CD4-positive, alpha-beta T cell treated with Interleukin-1 beta for 1 hour (primary cell): ENCODE measurements at places on chromosomes 12 and 14.
A peak's percentile ranks its signal among the peaks of the same experiment; 100 is the strongest.

DNA sequence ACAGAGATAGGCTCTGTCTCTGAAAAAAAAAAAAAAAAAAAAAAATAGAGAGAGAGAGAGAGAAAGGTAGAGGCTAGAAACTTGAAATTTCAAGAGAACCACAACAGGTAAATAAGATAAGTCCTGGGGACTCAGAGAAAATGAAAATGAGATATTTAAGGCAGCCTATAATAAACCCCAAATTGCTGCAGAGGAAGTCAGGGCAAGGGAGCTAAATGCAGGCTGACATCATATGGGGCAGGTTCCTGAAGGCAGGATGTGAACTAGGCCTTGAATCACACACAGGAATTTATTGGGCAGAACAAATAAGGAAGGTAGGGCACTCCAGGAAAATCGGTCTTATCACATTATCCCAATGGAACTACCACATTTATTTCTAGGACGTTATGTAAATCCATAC is 54.9 kb upstream of the NUDT4 start:
- no peak for DNase-seq

DNA sequence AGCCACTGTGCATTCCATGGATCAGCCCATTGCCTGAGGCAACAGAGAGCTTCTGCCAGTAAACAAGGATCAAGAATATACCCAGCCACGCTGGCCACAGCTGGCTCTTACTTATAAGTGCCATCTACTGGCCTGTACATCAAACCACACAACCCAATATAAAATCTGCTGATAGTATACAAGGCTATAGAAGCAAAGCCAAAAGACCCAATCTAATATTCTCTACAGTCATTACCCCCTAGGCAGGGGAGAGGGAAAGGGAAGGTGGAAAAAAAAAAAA is 4.4 kb upstream of the FAM186B start:
- DNase-seq = no peak

DNA sequence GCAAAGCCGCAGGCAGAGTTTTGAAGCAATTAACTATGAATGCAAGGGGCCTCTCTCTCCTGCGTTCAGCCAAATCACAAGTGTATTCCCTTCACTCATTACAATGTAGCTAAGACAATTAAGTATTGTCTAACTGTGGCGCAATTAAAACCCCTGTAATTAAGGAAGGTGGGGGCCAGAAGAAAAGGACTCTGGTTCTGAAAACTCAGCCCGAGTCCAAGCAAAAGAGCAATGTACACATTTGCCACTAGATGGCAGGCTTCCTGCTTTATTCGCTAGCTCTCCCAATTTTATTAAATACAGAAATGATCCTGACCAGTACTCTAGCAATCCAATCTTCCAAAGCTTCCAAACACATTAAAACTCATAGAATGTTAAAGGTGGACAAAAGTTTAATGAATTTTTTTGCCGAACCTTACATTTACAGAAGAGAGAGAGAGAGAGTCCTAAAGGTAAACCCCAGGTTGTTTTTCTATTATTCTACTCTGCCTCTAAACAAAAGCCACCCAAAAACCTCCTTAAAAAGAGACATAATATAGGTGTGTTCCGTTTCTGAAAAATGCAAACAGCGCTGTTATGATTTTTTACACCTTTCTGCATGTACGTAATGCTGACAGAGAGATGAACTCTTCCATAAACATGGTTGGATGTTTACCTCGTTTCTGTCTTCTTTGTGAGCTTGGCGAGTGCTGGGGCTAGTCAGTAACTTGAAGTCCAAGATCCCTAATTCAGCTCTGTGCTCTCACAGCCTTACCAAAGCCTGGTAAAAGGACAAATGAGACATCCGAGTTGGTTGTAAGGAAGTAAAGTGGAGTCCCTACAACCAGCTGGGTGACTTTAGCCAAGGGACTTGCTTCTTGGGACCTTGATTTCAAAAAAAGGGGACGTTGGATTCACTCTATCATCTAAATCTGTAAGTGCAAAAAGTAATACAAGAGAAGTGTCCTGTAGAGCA is 50.9 kb upstream of the VASH1 start:
- DNase-seq = no peak

GRCh38 chr14:104908303-104908702 is 16.4 kb upstream of the PLD4 start:
- DNase-seq = no peak

- no peak for DNase-seq
Observed at GRCh38 chr14:103994535-103995184, 52.3 kb upstream of the RD3L start.

GRCh38 chr14:61188196-61188595 is 92.9 kb downstream of the TMEM30B start:
- DNase-seq = no peak

- DNase-seq = no peak
Observed at GRCh38 chr12:72547573-72547972, 275.4 kb downstream of the TRHDE start.

GRCh38 chr14:67554341-67554740 is 21.3 kb downstream of the PLEKHH1 start:
- no peak for DNase-seq

- no peak for DNase-seq
Observed at GRCh38 chr12:4943938-4944284, 34.2 kb downstream of the KCNA1 start.

DNA sequence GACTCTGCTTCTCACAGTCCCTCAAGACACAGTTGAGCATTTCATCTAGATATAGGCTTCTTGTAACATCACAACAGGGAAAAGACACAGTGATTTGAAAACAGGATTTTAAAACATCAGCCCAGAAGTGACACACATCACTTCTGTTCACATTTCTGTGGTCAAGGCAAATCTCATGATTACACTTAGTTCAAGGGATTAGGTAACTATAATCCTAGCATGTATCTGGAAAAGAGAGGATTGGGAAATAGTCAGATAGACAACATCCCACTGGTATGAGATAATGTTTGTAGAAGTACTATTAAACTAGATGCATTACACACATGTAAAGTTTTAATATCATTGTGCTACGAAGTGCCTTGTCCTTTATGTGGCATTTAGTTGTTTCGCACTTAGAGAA is 252.6 kb upstream of the PRKD1 start:
- no peak for DNase-seq

- DNase-seq = no peak
Observed at GRCh38 chr12:19261773-19262172, 132.2 kb downstream of the PLEKHA5 start.

GRCh38 chr14:34331728-34332623 is 130.1 kb downstream of the SPTSSA start:
- DNase-seq = peak; percentile 59

DNA sequence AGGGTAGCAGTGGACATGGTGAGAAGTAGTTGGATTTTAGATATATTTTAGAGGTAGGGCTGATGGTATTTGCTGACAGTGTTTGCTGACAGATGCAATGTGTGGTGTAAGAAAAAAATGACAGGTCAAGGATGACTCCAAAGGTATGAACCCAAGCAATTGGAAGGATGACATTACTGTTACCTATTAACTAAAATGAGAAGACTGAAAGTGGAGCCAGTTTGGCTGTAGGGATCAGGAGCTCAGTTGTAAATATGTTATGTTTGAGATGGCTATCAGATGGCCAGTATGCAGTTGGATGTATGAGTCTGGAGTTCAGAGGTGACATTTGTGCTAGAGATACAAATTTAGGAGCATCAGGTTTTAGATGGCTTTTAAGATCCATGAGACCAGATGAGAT is 17.4 kb upstream of the SERPINA6 start:
- DNase-seq = no peak

DNA sequence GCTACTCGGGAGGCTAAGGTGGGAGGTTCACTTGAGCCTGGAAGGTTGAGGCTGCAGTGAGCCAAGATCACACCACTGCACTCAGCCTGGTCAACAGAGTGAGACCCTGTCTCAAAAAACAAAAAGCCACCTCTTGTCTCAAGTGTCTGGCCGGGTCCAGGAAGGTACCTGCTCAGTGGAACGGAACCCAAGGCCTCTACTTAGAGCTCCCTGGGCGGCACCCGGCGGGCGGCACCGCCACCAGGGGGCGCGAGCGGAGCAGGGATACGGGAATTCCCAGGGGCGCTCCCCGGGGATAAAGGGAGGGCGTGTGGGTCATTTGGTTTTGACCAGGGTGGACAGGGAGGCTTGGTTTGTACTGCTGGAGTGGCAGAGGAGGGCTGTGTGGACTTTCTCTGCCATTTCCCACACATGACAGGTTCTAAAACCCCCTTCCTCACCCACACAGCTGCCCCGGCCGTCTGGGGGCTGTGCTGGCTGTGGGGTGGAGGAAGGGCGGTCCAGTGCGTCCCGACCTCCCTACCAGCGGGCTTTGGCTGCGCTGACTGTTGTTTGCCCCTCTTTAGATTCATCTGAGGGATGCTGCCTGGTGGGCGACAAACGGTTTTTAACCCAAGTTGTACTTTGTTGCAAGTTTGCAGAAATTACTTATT is 91.4 kb downstream of the SETD3 start:
- peak; percentile 28 for DNase-seq

DNA sequence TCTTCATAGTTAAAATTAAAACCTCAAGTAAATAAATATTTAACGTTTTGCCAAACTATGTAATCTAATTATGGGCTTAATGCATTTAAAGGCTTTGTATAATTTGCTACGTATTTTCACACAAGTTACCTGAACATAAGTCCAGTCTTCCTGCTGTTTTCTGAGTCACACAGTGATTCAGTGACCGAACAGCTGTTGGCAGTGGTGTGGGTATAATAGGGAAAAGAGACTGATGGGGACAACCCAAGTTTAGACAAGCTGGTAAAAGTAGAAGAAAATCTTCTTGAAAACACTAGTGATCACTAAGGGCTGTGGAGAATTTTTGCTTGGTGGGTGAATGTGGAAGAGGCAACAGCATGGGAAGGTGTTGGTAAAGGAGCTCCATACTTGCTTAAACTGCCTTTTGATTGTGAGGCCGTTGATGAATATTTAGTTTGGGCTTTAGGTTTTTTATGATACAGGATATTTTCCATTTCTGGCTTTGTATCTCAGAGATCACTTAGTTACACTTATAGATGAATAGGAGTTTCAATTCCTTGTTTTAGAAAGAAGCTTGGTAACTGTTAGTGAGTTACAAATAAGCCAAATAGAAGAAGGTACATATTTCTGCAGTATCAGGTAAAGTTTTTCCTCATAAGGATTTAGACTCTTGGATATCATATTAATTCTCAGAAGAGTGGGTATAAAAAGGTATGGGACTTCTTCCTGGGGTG is 23.9 kb downstream of the LRRK2 start:
- no peak for DNase-seq

- no peak for DNase-seq
Observed at GRCh38 chr12:583251-583869, 79.9 kb downstream of the NINJ2 start.

DNA sequence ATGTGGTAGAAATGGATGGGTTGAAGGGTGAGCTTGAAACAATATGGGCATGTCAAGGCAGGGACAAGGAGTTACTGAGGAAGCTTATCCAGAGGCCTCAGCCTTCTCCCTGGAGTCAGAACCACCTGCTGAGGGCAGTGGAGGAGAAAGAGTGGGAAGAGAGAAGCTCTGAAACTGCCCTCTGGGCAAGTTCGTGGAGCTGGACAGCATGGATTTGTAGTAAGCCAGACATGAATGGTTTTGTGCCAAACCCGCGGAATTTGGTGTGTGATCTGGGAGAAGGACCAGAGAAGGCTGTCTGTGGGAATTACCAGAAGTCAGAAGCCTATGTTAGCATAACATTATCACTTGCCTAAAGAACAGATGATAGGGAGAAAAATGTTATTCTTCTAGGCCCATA is 164.8 kb downstream of the SLC41A2 start:
- no peak for DNase-seq

DNA sequence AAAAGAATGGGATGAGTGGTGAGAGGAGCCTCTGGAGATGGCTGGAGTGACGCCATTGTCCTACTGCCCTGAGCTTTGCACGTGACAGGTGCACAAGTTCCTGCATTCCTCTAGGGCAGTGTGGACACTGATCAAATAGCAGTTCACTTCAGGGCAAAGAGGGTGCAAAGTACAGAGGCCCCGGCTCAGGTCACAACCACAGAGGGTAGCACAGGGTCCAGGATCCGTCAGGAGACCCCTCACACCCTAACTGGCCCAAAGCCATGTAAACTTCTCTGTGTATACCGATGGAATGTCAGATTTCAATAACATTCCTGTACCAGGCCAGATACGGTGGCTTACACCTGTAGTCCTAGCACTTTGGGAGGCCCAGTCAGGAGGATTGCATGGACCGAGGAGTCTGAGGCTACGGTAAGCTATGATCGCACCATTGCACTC is 10.4 kb upstream of the FBLN5 start:
- no peak for DNase-seq

GRCh38 chr12:82787016-82787415 is 100.3 kb downstream of the TMTC2 start:
- DNase-seq = no peak

DNA sequence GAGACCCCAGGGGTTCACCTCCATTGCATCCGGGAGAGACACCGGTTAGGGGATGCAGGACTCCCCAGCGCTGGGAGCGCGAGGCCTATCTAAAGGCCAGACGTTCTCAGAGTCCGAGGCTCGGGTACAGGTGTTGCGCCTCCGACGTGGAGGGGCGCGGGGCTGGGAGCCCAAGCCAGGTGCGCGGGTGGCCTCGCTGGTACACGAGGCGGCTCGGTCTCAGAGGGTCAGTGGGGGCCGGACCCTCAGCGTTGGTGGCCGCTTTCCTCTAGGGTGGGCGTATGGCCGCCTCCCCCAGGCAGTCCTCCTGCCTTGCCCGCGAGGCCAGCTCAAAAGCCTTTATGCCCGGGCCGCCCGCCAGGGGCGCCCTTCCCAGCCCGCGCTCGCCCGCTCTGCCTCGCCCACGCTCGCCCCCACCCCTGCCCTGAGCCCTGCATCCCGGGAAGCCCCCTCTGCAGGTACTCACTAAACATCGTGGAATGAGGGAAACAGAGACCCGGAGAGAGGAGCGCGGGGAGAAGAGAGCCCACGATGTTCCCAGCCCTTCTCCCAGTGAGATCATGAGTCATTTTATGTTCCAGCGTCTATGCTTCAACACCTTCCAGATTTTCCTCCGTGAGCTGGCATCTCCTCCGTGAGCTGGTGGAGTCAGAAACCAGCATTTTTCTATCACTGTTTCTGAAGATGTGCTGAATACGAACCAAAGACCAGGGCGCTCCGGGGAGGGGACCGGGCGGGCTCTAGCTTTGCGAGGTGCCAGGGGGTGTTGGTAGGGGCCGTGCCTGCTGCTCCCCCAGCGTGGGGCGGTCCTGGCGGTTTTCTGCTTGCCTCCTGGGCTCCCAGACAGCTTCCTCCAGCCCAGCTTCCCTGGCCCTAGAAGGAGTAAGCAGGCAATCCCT is 73.8 kb downstream of the DIO3 start:
- DNase-seq = no peak

- no peak for DNase-seq
Observed at GRCh38 chr14:90576981-90577660, 180.3 kb downstream of the CALM1 start.

GRCh38 chr12:49344486-49345050 is 2.1 kb upstream of the DNAJC22 start:
- DNase-seq = no peak

- no peak for DNase-seq
Observed at GRCh38 chr12:132356691-132357622, 27.6 kb upstream of the GALNT9 start.

- no peak for DNase-seq
Observed at GRCh38 chr14:39230416-39231035, 3.2 kb upstream of the MIA2 start.
